ENCODE measurements at places on chromosomes 12 and 14.

GRCh38 chr12:6607751-6608591 lies 792 bp upstream of the CHD4 start:
- no peak for DNase-seq

- no peak for DNase-seq
Observed at GRCh38 chr12:109447482-109447881, 29.6 kb downstream of the KCTD10 start.

DNA sequence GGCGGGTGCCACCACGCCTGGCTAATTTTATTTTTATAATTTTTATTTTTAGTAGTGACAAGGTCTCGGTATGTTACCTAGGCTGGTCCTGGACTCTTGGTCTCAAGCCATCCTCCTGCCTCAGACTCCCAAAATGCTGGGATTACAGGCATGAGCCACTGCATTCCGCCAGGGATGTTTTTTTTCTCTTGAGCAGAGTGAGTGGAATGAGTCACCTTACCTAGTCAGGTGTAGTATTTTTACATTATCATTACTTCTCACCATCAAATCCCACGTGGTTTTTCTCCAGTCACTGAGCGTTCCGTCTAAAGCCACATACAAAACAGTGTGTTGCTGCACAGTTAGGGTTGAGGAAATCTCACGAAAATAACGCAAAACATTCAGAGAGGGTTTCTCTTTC lies 870 bp upstream of the TBPL2 start:
- no peak for DNase-seq

DNA sequence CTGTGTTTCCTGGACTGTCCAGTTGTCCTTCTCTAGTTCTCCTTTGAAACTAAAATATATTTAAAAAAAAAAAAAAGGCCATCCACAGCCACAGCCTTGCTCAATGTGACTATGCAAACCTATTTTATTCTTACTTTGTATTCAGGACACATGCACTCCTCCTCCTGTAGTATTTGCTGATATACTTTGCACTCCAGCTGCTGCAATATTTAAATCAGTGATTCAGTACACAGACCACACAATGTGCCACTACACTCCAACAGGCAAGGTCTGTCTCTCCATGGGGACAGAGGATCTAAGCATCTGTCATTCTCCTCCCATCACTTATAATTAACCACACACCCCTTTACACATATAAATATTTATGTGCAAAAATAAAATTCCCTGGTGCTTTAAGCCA lies 40.2 kb upstream of the CCDC196 start:
- no peak for DNase-seq

GRCh38 chr14:90019824-90020523 lies 41.8 kb upstream of the KCNK13 start:
- no peak for DNase-seq

DNA sequence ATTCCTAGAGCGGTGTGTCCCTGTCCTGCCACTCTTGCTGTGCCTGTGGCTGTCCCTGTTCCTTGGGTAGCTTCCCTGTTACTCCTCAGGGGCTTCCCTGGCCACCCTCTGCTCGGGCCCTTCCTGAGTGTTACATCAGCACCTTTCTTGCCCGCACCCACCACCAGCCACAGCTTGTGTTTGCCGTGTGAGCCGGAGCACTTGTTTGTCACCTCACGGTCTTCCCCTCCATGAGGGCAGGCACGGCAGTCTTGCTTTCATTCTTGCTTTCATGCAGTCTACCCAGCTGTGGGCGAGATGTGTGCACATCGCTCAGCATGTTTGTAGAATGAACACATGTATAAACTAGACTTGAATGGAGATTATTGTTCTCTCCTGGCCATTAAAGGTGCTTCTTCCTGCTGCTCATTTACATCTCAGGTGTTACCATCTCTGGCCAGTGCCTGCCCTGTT lies 42.0 kb downstream of the TRAF3 start:
- DNase-seq: no peak

GRCh38 chr12:50050119-50050385 lies 7.3 kb upstream of the ASIC1 start:
- DNase-seq: no peak
